ENCODE measurements at places on chromosomes 12 and 14.

GRCh38 chr14:41608681-41609390, 2.2 kb downstream of the LRFN5 start:
- H3K4me1 ChIP-seq: peaks cover 17% of the 10 kb centered on the region
- H3K4me3 ChIP-seq: peak overlapping the region; percentile 36
- DNase-seq: no peak
- H3K36me3 ChIP-seq: no peaks in the 10 kb centered on the region
- no peak overlapping the region for H3K27ac ChIP-seq
- peaks cover 87% of the 10 kb centered on the region for H3K27me3 ChIP-seq

GRCh38 chr12:29088611-29089219, 60.4 kb upstream of the FAR2 start:
- DNase-seq: no peak
- no peak overlapping the region for H3K4me3 ChIP-seq
- H3K27me3 ChIP-seq: no peaks in the 10 kb centered on the region
- H3K36me3 ChIP-seq: no peaks in the 10 kb centered on the region
- no peaks in the 10 kb centered on the region for H3K4me1 ChIP-seq

DNA sequence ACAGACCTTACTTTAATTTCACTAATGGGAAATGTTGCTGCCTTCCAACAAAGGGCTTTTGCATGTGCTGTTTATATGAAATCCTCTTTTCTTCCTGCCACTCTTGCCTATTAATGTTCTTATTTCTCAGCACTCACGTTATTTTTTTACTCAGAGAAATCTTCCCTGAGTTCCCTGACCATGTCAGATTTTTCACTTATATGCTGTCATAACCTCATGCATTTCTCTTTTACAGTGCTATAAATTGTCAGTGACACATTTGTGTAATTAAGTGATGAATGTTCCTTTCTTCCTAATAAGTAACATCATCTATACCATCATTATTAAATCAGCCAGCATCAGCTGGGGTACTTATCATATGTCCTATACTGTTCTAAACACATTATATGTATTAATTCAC, 444.1 kb downstream of the DIO2 start:
- no peak overlapping the region for H3K4me3 ChIP-seq
- H3K36me3 ChIP-seq: no peaks in the 10 kb centered on the region
- H3K4me1 ChIP-seq: no peaks in the 10 kb centered on the region
- no peaks in the 10 kb centered on the region for H3K27me3 ChIP-seq

- DNase-seq: peak; percentile 65
- H3K27me3 ChIP-seq: no peaks in the 10 kb centered on the region
- no peak overlapping the region for H3K4me3 ChIP-seq
- H3K27ac ChIP-seq: no peak overlapping the region
- peaks cover 17% of the 10 kb centered on the region for H3K4me1 ChIP-seq
- H3K36me3 ChIP-seq: no peaks in the 10 kb centered on the region
Observed at GRCh38 chr14:22973217-22974032, 8.9 kb downstream of the AJUBA start.

GRCh38 chr14:104326848-104327247, 188.5 kb downstream of the KIF26A start:
- H3K27me3 ChIP-seq: no peaks in the 10 kb centered on the region
- no peak overlapping the region for H3K4me3 ChIP-seq
- H3K27ac ChIP-seq: no peak overlapping the region
- H3K36me3 ChIP-seq: no peaks in the 10 kb centered on the region

- H3K4me3 ChIP-seq: no peak overlapping the region
- H3K36me3 ChIP-seq: peaks cover 25% of the 10 kb centered on the region
- H3K27me3 ChIP-seq: no peaks in the 10 kb centered on the region
- DNase-seq: no peak
Observed at GRCh38 chr12:117143008-117143532, 43.9 kb upstream of the TESC start.

- peaks cover 37% of the 10 kb centered on the region for H3K36me3 ChIP-seq
- DNase-seq: no peak
- no peaks in the 10 kb centered on the region for H3K27me3 ChIP-seq
Observed at GRCh38 chr14:55373784-55374705, 37.6 kb downstream of the ATG14 start.

GRCh38 chr12:74321381-74321780, 216.3 kb upstream of the ATXN7L3B start:
- DNase-seq: no peak
- H3K4me1 ChIP-seq: no peaks in the 10 kb centered on the region
- no peak overlapping the region for H3K4me3 ChIP-seq
- no peaks in the 10 kb centered on the region for H3K27me3 ChIP-seq

GRCh38 chr12:113747017-113747416, 219.1 kb downstream of the RBM19 start:
- no peak overlapping the region for H3K4me3 ChIP-seq
- no peaks in the 10 kb centered on the region for H3K4me1 ChIP-seq
- no peak overlapping the region for H3K27ac ChIP-seq
- peaks cover 51% of the 10 kb centered on the region for H3K27me3 ChIP-seq
- H3K36me3 ChIP-seq: no peaks in the 10 kb centered on the region

DNA sequence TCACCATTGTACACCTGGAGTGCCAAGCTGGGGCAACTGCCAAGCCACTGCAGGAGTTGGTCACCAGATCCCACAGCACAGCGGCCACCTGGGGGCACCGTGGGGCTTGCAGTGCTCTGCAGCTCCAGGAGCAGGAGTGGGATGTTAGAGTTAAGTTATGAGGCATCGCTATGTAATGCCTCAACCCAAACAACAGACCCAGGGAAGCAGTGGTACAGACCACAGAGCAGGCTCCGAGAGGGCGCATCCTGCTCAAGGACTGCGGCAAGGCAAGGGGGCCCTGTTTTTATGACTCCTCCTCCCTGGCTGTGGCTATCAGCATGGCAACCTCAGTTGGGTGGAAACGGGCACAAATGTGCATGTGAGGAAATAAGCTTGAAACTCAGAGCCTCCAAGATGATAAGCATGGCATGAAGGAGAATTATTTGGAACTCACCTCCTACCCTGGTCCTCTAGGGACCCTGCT, 63.1 kb downstream of the ARL6IP4 start:
- H3K27ac ChIP-seq: peak overlapping the region; percentile 56
- H3K4me3 ChIP-seq: no peak overlapping the region
- H3K36me3 ChIP-seq: no peaks in the 10 kb centered on the region
- peak; percentile 86 for DNase-seq
- H3K4me1 ChIP-seq: no peaks in the 10 kb centered on the region

DNA sequence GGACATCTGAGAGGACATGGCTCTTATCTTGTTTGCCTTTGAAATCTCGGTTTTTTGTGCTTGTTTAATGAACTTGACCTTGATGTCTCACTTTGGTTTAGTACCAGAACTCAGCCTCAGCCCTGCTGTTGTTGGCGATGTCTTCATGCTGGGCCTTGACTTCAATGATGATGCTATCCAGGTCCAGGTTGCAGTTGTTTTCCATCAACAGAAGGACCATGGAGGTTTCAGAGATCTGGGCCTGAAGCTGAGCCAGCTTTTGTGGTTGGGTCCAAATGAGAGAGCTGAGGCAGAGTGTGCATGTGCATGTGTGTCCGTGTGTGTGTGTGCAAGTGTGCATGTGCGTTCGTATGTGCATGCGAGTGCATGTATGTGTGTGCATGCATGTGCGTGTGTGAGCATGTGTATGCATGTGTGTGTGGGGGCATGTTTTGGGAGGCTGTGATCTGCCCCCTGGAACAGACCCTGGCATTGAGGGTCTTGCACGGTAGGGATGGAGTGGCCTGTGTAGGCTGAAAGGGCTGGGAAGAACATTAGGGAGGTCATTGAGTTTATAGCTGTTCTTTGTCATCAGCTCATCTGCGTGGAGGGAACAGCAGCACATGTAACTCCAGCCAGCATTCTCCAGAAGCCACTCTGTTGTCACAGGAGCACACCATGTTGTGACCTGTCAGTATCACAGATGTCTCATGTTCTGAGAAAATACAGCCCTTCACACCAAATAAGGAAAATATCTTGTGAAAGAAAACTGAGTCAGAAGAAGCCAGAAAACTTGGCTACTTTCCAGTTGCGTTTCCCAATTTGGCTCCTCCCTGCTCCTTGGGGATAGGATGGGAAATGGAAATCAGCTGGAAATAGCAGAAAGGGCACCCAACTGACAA, 10.0 kb upstream of the KRT82 start:
- peak; percentile 33 for DNase-seq
- peaks cover 15% of the 10 kb centered on the region for H3K27me3 ChIP-seq
- no peaks in the 10 kb centered on the region for H3K36me3 ChIP-seq
- H3K4me1 ChIP-seq: no peaks in the 10 kb centered on the region

- no peak overlapping the region for H3K27ac ChIP-seq
- no peaks in the 10 kb centered on the region for H3K4me1 ChIP-seq
- H3K36me3 ChIP-seq: no peaks in the 10 kb centered on the region
- no peak for DNase-seq
Observed at GRCh38 chr12:27057543-27057942, 24.8 kb downstream of the C12orf71 start.

DNA sequence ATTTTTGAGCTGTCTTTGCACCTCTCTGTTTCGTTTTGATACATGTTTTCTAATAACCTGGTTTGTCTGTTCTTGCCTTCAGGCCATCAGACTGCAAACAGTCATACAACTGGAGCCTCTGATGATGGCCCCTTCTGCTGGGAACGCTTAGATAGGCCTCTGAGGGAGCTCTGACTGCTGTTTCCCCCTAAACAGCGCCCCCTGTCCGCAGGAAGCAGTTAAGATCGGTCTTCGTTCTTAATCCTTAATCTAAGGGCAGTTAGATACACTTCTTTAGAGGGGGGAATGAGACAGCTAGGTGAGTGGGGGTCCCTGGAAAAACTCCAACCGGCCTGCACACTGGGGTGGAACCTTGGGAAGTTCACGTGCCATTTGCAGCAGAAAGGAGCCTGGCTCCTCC, 1338.8 kb upstream of the SEL1L start:
- no peaks in the 10 kb centered on the region for H3K4me1 ChIP-seq
- DNase-seq: no peak
- H3K4me3 ChIP-seq: no peak overlapping the region
- H3K36me3 ChIP-seq: no peaks in the 10 kb centered on the region

- H3K4me3 ChIP-seq: no peak overlapping the region
- H3K27ac ChIP-seq: peak overlapping the region; percentile 49
- peaks cover 38% of the 10 kb centered on the region for H3K4me1 ChIP-seq
Observed at GRCh38 chr14:65096323-65097089, 5.8 kb downstream of the MAX start.

DNA sequence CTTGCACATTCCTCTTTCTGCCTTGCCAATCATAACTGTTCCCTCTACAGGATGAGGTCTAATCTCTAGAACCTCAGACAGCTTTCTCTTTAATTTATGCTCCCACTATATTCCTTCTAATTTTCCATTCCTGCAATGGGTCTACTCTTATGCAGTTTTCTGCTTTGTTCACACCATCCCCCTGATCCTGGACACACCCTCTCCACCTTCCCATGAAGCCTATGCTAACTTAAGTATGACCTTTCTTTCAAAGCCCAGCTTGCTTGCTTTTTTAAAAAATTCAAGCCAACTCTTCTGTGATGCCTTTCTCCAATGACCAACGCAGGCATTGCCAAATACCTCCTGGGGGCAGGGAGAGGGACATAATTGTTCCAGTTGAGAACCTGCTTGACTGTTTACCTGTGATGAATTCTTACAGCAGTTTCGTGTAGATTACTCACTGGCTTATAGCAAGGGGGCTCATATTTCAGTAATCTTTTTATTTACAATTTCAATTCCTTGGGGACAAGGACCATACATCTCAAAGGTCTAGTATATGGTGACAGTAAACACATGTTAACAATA, 7.8 kb downstream of the SLC38A1 start:
- no peak for DNase-seq
- peaks cover 33% of the 10 kb centered on the region for H3K4me1 ChIP-seq
- H3K4me3 ChIP-seq: no peak overlapping the region
- no peak overlapping the region for H3K27ac ChIP-seq
- peaks cover 2% of the 10 kb centered on the region for H3K27me3 ChIP-seq

DNA sequence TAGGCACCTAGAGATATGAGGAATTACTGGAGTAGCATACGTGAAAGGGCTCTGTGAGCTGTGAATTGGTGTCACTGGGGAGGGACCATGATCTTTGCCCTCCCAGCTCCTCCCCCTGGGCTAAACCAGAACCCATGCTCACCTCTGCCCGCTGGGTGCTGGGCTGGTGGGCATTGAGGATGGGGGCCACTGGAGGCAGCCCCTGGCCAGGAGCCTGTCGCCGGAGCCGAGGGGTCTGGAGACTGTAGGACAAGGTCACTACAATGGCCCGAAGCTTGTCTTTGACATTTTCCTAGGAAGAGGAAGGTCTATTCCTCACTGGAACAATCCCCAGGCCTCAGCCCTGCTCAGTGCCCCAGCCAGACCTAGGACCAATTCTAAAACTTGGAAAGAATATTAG, 11.6 kb downstream of the ITGA7 start:
- H3K27me3 ChIP-seq: no peaks in the 10 kb centered on the region
- DNase-seq: no peak
- H3K27ac ChIP-seq: no peak overlapping the region
- H3K4me1 ChIP-seq: no peaks in the 10 kb centered on the region

GRCh38 chr12:128098730-128099129, 168.2 kb upstream of the TMEM132C start:
- H3K27ac ChIP-seq: no peak overlapping the region
- peaks cover 8% of the 10 kb centered on the region for H3K27me3 ChIP-seq
- H3K4me1 ChIP-seq: no peaks in the 10 kb centered on the region
- no peak for DNase-seq
- H3K4me3 ChIP-seq: no peak overlapping the region

DNA sequence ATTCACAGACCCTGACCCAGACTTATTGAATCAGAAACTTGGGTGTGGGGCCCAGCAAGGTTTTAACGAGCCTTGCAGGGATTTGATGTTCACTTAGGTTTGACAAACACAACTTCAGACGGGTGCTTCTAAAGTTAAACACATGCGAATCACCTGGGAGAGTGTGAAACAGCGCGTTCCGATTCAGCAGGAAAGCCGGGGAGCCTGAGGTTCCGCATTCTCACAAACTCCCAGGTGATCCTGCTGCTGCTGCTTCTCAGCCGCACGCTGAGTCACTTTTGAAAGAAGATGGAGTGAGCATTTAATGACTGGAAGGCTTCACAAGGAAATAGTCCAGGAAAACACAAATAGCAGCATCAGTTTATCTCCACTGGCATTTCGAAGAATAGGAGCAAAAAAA, 44.2 kb upstream of the DDX11 start:
- H3K36me3 ChIP-seq: no peaks in the 10 kb centered on the region
- no peak overlapping the region for H3K27ac ChIP-seq
- no peaks in the 10 kb centered on the region for H3K27me3 ChIP-seq

DNA sequence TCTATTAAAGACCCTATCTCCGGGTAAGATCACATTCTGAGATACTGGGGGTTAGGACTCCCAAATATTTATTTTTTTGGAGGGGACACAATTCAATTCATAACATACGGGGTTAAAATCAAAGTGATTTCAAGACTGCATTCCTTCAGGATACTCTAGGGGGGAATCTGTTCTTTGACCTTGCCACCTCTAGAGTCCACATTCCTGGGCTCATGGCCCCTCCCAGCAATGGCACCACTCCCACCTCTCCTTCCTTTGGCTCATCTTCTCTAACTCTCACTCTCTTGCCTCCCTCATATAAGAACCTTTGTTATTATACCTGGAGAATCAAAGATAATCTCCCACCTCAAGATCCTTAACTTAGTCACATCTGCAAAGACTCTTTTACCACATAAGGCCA, 79.5 kb downstream of the CAND1 start:
- no peaks in the 10 kb centered on the region for H3K4me1 ChIP-seq
- H3K36me3 ChIP-seq: no peaks in the 10 kb centered on the region
- H3K27ac ChIP-seq: no peak overlapping the region

GRCh38 chr12:42360747-42361403, 34.9 kb downstream of the PPHLN1 start:
- no peak for DNase-seq
- H3K36me3 ChIP-seq: no peaks in the 10 kb centered on the region
- no peak overlapping the region for H3K4me3 ChIP-seq
- no peaks in the 10 kb centered on the region for H3K27me3 ChIP-seq
- H3K4me1 ChIP-seq: no peaks in the 10 kb centered on the region

GRCh38 chr14:44654591-44654990, 147.5 kb upstream of the FSCB start:
- no peak overlapping the region for H3K27ac ChIP-seq
- DNase-seq: no peak
- H3K4me1 ChIP-seq: no peaks in the 10 kb centered on the region
- no peaks in the 10 kb centered on the region for H3K36me3 ChIP-seq
